Hepatocyte (in vitro differentiated cells): ENCODE measurements at places on chromosomes 1 and 21. TPM values are rescaled to one million over a fixed set of nuclear protein-coding genes. Genes with fewer than 3 reads are reported as not detected.

ASCL5 gene
- not detected in 2 replicates for total RNA-seq

SLC19A2 gene
- total RNA-seq = 41.7 and 45.0 TPM in 2 replicates

THEM5 gene
- total RNA-seq = not detected in 2 replicates

COL24A1 gene
- 2.7 and 3.3 TPM in 2 replicates for total RNA-seq

RHD gene
- total RNA-seq = not detected in 2 replicates

DNA sequence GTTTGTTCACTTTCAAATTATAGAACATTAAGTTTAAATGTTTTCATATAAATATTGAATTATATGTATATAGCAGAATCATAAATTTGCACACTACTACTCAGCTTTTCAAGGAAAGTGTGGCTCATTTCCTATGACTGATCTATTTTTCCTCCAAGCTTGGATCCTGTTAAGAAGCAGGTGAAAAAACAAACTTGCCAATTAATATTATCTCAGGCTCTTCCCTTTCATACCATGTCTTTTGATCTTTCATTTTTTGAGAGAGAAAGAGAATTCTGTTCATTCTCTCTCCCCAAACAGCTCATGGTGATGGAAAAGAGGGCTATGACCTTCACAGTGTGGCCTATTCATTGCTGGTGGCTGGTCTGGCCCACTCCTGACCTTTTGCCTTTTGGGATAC is 43.7 kb downstream of the SEC16B start:
- H3K4me3 ChIP-seq = no peak overlapping the region
- no peaks in the 10 kb centered on the region for H3K27me3 ChIP-seq
- H3K27ac ChIP-seq = no peak overlapping the region
- H3K36me3 ChIP-seq = no peaks in the 10 kb centered on the region

DNA sequence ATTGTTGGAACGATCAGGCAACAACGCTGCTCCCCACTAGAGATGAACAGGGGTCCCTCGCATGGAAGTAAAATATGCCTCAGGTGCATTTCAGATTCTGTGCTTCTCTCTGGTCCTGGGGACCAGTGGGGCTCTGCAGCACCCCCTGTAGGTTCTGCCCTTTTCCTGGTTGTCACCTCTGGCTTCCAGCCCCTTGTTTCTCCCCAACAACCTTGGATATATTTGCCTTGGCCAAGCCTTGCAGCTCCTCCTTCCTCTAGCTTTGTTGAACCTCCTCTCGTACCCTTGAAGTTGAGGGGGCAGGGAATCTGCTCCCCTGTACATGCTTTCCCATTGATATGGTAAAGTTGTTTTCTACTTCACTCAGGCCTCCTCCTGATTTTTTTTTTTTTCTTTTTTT is 5.4 kb upstream of the RGSL1 start:
- no peaks in the 10 kb centered on the region for H3K4me1 ChIP-seq
- no peak for DNase-seq
- H3K36me3 ChIP-seq = no peaks in the 10 kb centered on the region
- no peak overlapping the region for H3K4me3 ChIP-seq
- H3K27ac ChIP-seq = no peak overlapping the region

- H3K27me3 ChIP-seq = no peaks in the 10 kb centered on the region
- no peaks in the 10 kb centered on the region for H3K36me3 ChIP-seq
- no peak overlapping the region for H3K4me3 ChIP-seq
- DNase-seq = no peak
- H3K27ac ChIP-seq = no peak overlapping the region
These were observed 737.1 kb downstream of the PTPRU start for GRCh38 chr1:29973406-29973805.

DNA sequence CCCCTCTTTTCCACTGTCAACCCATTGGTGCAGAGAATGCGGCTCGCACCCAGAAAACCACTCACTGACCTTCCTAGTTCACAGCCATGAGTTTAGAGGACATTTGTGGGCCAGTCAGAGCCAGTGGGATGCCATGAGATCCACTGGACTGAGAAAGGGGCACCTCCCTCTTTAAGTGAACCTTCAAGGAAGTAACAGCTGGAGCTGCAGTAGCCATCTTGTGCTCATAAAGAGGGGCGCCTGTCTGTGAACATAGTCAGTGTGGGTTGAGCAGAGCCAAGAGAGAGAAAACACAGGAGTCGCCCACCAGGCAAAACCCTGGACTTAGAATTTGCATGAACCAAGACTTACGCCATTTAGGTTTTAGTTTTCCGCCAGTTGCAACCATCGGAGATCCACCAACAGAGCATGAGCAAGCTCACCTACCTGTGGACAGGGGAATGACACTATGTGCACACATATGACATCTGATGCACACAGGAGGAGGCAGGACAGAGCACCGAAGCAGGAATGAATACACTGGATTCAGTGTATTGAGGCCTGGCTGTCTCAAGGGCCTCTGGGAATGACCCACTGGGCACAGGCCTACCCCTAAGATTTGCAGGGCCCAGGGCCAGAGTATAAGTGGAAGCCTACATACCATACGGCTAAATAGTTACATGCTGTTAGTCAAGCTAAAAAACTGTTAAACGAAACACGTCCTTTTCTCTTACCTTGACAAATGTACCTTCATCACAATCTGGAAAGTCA is 151.6 kb downstream of the GRIK3 start:
- no peak for DNase-seq
- no peaks in the 10 kb centered on the region for H3K27me3 ChIP-seq
- no peaks in the 10 kb centered on the region for H3K36me3 ChIP-seq
- no peak overlapping the region for H3K27ac ChIP-seq
- no peak overlapping the region for H3K4me3 ChIP-seq

GRCh38 chr1:17191990-17192242 is 13.0 kb upstream of the PADI1 start:
- no peaks in the 10 kb centered on the region for H3K27me3 ChIP-seq
- DNase-seq = no peak
- H3K4me1 ChIP-seq = no peaks in the 10 kb centered on the region
- no peaks in the 10 kb centered on the region for H3K36me3 ChIP-seq
- H3K27ac ChIP-seq = no peak overlapping the region
- H3K4me3 ChIP-seq = no peak overlapping the region

DNA sequence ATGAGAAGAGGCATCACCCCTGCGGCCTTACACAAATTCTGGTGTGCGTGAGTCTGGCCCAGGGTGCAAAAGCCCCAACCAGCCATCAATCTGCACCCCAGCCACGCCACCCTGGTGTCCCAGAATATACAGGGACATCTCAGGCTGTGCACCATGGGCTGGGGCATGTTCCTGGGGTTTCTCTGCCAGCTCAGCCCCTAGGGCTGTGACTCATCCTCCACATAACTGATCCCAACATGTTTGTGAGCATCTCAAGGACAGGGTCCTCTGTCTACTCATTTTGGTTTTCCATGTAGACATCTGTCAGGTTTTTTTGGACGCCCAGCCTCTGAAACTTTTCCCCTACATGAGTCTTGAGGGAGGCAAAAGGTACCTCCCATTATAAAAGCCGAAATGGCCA is 511 bp downstream of the ZNF683 start:
- H3K27me3 ChIP-seq = no peaks in the 10 kb centered on the region
- no peak for DNase-seq
- H3K36me3 ChIP-seq = no peaks in the 10 kb centered on the region
- no peaks in the 10 kb centered on the region for H3K4me1 ChIP-seq

DNA sequence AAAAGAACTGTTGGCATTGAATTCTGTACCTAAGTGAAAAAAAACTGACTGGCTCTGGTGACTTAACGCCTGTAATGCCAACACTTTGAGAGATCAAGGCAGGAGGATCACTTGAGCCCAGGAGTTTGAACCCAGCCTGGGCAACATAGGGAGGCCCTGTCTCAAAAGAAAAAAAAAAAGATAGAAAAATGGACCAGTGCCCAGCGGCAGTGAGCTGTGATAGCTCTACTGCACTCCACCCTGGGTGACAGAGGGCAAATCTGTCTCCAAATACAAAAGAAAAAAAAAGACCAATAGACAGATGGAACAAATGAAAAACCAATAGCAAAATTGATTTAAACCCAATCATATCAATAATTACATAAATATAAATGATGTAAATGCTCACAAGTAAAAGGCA is 674 bp upstream of the AKR7A3 start:
- no peak overlapping the region for H3K27ac ChIP-seq
- DNase-seq = no peak
- no peaks in the 10 kb centered on the region for H3K4me1 ChIP-seq
- no peaks in the 10 kb centered on the region for H3K27me3 ChIP-seq
- no peak overlapping the region for H3K4me3 ChIP-seq

- H3K27me3 ChIP-seq = peaks cover 39% of the 10 kb centered on the region
- no peaks in the 10 kb centered on the region for H3K4me1 ChIP-seq
- no peak for DNase-seq
- no peaks in the 10 kb centered on the region for H3K36me3 ChIP-seq
These were observed 133.3 kb downstream of the PGBD5 start for GRCh38 chr1:230292689-230293389.

GRCh38 chr1:27980216-27980845 is 20.6 kb downstream of the XKR8 start:
- no peak for DNase-seq
- no peak overlapping the region for H3K4me3 ChIP-seq
- no peak overlapping the region for H3K27ac ChIP-seq
- H3K4me1 ChIP-seq = no peaks in the 10 kb centered on the region
- no peaks in the 10 kb centered on the region for H3K36me3 ChIP-seq

- H3K27me3 ChIP-seq = no peaks in the 10 kb centered on the region
- DNase-seq = no peak
- H3K36me3 ChIP-seq = no peaks in the 10 kb centered on the region
- no peak overlapping the region for H3K27ac ChIP-seq
- no peak overlapping the region for H3K4me3 ChIP-seq
- H3K4me1 ChIP-seq = no peaks in the 10 kb centered on the region
These were observed 56.4 kb downstream of the TRIM11 start for GRCh38 chr1:228350179-228350742.

DNA sequence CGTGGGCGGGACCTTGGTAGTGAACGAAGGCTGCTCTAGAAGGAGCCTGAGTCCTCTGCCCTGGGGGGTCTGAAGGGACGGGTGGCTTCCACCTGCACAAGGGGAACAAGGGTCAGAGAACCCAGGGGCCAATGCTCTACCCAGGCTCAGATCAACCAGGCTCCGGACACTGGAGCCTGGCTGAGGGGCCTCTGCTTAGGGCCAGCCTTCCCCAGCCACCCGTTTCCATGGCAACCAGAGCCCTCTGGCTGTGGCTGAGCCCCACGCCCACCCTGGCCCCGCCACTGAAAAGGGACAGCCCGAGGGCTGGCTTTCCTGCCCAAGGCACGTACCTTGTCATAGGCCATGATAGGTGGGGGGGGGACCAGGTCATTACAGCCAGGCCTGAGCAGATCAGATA is 724.6 kb downstream of the PTPRU start:
- H3K27me3 ChIP-seq = no peaks in the 10 kb centered on the region
- no peaks in the 10 kb centered on the region for H3K36me3 ChIP-seq
- no peak overlapping the region for H3K27ac ChIP-seq
- no peaks in the 10 kb centered on the region for H3K4me1 ChIP-seq
- DNase-seq = no peak
- no peak overlapping the region for H3K4me3 ChIP-seq

GRCh38 chr1:218695525-218695924 is 350.4 kb downstream of the TGFB2 start:
- no peak for DNase-seq
- peaks cover 6% of the 10 kb centered on the region for H3K4me1 ChIP-seq
- H3K36me3 ChIP-seq = no peaks in the 10 kb centered on the region
- no peak overlapping the region for H3K27ac ChIP-seq
- H3K27me3 ChIP-seq = no peaks in the 10 kb centered on the region

GRCh38 chr1:16053781-16054502 is 10.4 kb downstream of the CLCNKB start:
- H3K36me3 ChIP-seq = no peaks in the 10 kb centered on the region
- no peaks in the 10 kb centered on the region for H3K27me3 ChIP-seq
- peaks cover 2% of the 10 kb centered on the region for H3K4me1 ChIP-seq

DNA sequence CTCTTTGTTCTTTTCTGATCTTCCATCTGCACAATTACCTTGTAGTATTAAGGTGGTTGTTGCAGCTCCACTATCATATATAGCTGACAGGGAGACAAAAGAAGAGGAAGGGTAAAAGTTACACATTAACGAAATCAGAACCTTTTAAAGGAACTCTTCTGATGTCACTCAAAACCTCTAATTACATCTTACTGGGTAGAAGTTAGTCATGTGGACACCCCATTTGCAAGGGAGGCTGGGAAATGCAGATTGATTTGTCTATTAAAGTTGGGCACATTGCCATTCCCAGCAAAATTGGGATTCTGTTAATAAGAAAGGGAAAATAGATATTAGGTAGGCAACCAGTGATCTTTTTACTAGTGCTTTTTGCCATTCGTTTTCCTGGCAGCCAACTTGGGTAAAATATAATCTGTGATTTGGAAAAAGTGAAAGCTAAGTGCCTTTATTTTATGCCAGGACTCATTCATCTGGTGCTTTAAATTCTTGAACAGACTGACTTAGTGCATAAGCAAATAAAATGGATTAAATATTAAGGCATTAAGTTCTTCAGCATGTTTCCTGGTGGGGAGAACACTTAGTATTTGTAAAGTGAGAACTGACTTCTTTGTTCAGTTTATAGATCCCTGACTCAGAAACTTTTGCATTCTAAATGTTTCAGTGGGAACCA is 71.3 kb downstream of the DNM3 start:
- no peaks in the 10 kb centered on the region for H3K27me3 ChIP-seq
- no peaks in the 10 kb centered on the region for H3K36me3 ChIP-seq
- no peak overlapping the region for H3K27ac ChIP-seq
- no peak overlapping the region for H3K4me3 ChIP-seq
- H3K4me1 ChIP-seq = no peaks in the 10 kb centered on the region
- no peak for DNase-seq

- peaks cover 3% of the 10 kb centered on the region for H3K27me3 ChIP-seq
- H3K27ac ChIP-seq = no peak overlapping the region
- no peak for DNase-seq
- H3K4me1 ChIP-seq = no peaks in the 10 kb centered on the region
These were observed 19.9 kb upstream of the CLDN14 start for GRCh38 chr21:36499578-36500471.

DNA sequence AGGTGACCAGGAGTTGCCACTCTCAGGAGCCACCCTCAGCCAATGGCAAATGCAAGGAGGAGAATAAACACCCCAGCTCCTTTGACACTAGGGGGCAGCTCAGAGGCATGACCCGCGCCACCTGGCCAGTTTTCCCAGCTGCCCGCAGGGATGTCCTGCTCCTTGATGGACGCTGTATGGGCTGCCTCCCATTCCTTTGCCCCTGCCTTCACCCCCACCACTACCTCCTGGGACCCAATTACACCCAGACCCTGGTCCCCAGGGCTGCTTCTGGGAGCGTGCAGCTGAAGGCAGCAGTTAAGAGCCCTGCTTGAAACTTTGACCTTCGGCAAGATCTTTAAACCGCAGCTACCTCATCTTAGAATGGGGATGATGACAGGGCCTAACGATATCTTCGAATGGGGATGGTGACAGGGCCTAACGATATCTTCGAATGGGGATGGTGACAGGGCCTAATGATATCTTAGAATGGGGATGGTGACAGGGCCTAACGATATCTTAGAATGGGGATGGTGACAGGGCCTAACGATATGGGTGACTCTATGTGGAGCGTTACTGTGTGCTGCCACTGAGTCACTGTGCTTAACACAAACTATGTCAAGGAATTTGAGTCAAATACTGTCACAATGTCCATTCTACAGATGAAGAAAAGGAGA is 163.0 kb upstream of the KAZN start:
- no peaks in the 10 kb centered on the region for H3K4me1 ChIP-seq
- no peak overlapping the region for H3K4me3 ChIP-seq
- DNase-seq = peak; percentile 27
- H3K27ac ChIP-seq = no peak overlapping the region
- no peaks in the 10 kb centered on the region for H3K27me3 ChIP-seq
